ENCODE measurements at places on chromosomes 12 and 14. TPM values are rescaled to one million over a fixed set of nuclear protein-coding genes. Genes with fewer than 3 reads are reported as not detected.

GRCh38 chr12:107372229-107372658 is 278.9 kb upstream of the CRY1 start:
- DNase-seq, result no peak

- no peak for DNase-seq
Observed at GRCh38 chr12:93363841-93364297, 13.9 kb upstream of the NUDT4 start.

DNA sequence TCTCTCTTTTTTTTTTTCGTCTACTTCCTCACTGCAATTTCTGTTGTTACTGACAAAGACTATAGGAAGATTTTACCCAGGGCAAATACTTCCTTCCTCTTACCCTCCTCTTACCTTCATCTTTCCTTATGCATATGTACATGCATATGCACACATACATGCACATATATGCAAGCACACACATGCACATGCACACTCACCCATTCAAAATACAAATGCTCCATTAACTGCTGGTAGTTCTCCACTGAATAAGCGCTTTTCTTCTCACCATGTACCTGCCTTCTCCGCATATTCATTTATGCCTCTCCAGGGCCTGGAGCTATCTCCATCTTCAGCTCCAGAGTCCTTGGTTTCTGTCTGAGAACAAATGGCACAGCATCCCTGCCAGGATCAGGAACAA is 632 bp downstream of the C12orf54 start:
- no peak for DNase-seq

GRCh38 chr14:93921001-93921806 is 5.9 kb upstream of the FAM181A start:
- no peak for DNase-seq

- DNase-seq, result no peak
Observed at GRCh38 chr12:129901254-129901653, 2.6 kb downstream of the TMEM132D start.

DNA sequence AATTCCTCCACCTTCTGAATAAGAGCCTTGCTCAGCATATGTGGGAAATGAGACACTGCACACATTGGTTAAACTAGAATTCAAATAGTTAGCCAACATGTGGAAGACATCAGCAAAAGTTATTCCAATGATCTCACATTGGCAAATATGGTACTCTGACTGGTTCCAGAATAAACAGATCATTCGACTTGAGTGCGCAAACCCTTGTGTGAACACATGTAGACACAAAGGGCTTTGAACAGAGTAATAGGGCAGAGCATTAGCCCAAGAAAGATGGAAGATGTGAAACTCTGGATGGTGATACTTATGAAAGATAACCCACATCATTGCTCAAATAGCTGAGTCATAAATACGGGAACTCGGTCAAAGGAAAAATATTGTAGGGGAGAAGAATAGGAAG is 1133.4 kb upstream of the SEL1L start:
- DNase-seq, result no peak

Gene ZNF140
- 39.5 TPM for polyA plus RNA-seq

GRCh38 chr12:72271451-72272090 is 599 bp upstream of the TRHDE start:
- DNase-seq, result peak; percentile 48

GRCh38 chr12:29314416-29314815 is 66.6 kb downstream of the ERGIC2 start:
- no peak for DNase-seq

Gene SLC16A7
- polyA plus RNA-seq, result 2.7 TPM

DNA sequence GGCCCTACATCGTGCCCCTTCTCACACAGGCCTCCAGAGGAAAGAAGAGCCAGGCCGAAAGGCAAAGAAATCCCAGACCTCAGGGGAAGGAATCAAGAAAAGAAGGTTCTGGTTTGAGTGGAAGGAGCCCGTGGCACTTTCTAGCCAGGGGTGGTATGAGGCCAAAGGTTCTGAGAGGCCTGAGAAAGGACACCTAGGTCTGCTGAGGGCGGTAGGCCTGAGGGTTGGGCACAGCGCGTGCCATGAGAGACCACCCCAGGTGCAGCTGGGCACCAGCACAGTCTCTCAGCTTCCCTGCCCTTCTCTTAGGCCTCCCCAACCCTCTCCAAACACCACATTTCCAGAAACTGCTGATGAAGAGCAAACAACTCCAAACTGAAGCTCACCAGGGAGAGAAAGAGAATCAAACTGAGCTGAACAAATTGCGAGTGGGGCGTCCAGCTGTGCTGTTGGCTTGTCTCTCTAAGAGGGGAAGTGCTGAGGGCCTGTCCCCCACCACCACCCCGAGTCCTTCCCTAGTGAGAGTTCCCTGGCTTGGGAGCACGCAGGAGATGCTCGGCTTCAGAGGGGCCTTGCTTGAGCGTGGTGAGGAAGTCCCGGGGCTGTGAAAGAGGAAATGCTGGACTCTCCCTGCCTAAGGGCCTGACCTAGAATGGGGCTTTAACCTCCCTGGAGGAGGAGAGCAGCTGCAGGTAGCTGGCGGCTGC is 184.8 kb downstream of the ZFP36L1 start:
- DNase-seq, result no peak

- no peak for DNase-seq
Observed at GRCh38 chr14:66884149-66884548, 305.1 kb upstream of the GARIN2 start.

DNA sequence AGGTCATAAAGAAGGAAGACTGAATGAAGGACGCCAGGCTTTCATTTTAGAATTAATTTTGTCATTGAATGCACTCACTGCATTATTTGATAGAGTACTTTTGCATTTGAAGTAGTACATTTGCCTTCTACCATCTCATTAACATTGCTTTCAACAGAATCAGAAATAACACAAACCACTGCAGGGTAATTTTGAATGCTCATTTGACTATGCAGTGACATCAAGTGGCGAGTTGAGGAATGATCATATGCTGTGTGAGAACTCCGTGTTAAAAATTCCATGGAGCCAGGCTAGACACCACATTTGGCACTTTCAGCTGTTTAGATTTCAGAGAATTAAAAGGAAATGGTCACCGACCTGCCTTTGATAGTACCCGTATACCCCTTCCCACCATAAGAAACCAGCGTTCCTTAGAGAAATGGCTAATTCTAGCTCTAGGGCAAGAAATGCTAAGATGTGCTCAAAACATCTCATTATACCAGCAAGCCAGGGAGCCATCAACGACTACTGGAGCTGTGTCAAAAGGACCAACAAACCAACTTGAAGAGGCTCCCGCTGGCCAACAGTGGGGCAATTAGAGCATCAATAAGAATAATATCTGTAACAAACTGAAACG is 16.5 kb downstream of the HEBP1 start:
- no peak for DNase-seq

Gene ZNF84
- 93.7 TPM for polyA plus RNA-seq

DNA sequence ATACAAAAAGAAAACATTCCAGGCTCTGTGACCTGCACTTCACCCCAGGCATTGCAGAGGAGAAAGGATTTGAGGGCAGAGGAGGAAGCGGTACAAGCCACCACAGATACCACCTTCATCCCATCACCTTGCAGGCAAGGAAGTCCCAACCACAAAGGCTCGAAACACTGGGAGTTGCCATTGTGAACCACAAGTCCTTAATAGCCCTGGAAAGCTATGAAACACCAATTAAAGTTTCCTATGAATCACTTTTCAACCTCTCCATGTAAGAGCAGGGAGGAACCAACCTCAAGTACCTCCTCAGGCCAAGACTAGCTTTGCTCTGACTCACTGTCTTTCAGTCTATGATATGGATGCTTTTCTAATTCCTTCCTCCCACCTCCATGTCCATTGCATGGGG is 27.0 kb downstream of the MAP3K9 start:
- no peak for DNase-seq

Gene CCDC38
- 0.96 TPM for polyA plus RNA-seq

DNA sequence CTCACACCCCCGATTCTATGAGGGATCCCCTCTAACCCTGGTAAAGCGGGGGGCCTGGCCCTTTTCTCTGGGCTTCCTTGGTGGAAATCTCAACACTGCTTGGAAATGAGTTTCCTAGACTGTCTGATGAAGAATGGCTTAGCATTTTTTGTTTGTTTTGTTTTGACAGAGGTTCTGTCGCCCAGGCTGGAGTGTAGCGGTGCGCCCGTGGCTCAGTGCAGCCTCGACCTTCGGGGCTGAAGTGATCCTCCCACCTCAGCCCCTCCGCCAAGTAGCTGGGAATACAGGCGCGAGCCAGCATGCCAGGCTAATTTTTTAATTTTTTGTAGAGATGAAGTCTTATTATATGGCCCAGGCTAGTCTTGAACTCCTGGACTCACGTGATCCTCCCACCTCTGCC is 30.3 kb downstream of the TC2N start:
- DNase-seq, result no peak

Gene CCDC198
- polyA plus RNA-seq, result 78.3 TPM

DNA sequence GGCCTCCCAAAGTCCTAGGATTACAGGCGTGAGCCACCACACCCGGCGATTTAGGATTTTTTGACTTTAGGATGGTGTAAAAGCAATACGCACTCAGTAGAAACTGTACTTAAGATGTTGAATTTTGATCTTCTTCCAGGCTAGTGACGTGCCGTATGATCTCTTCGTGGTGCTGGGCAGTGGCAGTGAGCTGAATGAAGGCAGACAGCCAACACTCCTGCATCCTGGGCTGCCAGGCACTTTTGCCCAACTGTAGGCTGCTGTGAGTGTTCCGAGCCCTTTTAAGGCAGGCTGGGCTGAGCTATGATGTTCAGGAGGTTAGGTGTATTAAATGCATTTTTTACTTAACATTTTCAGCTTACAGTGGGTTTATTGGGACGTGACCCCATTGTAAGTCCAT is 21.3 kb downstream of the IL31 start:
- DNase-seq, result no peak

GRCh38 chr14:103284574-103285467 is 49.2 kb upstream of the EIF5 start:
- DNase-seq, result no peak

DNA sequence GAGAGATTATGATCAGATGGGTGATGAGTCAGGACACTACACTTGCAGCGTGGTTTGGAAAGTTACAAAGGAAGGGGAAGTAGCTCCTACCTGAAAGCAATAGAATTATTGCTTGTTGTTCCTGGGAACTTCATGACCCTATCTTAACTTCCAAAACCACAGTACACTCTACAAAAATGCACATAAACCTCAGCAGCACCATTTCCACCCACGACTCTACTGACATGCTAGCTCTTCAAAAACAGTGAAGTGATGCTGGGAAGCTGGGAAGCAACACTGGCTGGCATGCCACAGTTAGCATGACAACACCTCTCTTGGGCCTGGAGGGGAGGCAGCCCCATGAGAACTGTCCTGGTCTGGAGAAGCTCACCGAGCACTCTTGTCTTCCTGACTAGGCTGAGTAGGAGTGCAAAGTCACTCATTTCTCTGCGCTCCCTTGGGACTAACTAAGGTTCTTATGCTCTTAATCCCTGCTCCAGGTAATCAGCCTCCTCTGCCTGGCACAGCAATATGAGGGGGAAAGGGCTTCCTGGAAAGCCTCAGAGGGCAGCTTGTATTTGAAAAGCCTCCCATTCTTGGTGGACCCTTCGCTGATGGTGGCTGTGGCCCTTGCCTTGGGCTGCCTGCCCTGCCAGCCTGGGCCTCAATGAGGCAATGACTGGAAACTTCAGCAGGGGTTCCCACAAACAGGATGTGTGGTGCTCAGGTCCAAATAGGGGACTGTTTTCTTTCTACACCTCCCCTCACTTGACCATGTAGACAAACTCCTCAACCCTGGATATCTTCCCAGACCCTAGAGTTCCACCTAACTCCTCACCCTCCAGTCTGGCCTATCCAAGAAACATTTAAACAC is 1.2 kb downstream of the KRT3 start:
- no peak for DNase-seq

DNA sequence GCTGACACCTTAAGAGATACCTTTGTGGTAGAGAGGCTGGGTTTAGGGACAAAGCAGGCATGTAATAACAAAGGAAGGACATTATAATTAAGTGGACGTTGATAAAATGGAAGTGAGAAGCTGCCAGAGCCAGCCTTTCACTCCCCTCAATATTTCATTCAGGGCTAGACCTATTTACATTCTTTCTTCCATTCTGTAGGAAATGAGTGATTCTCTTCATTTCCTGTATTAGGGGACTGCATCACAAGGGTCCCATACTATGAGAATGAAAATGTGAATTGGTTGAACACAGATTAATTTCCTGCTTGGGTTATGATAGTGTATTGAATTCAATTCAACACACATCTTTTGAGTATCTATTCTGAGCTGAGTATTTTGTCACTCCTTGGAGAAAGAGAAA is 143.0 kb downstream of the OTOGL start:
- DNase-seq, result no peak

- DNase-seq, result no peak
Observed at GRCh38 chr12:75754698-75755097, 243.3 kb upstream of the KRR1 start.

DNA sequence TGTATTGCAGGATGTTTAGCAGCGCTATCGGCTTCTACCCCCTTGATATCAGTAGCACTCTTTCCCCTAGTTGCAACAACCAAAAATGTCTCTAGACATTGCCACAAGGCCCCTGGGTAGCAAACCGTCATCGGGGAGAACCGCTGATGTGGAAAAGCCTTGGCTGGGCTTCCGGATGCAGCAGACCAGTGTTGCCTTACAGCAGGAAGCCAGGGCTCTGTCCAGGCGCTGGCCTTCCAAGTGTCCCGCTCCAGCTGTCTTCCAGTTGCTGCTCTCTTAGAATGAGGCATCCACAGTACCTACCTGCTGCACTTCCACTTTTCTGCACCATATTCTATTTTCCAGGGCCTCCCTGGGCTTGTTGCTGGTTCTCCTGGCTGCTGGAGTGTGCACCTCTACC is 22.6 kb upstream of the SLC10A1 start:
- DNase-seq, result no peak

DNA sequence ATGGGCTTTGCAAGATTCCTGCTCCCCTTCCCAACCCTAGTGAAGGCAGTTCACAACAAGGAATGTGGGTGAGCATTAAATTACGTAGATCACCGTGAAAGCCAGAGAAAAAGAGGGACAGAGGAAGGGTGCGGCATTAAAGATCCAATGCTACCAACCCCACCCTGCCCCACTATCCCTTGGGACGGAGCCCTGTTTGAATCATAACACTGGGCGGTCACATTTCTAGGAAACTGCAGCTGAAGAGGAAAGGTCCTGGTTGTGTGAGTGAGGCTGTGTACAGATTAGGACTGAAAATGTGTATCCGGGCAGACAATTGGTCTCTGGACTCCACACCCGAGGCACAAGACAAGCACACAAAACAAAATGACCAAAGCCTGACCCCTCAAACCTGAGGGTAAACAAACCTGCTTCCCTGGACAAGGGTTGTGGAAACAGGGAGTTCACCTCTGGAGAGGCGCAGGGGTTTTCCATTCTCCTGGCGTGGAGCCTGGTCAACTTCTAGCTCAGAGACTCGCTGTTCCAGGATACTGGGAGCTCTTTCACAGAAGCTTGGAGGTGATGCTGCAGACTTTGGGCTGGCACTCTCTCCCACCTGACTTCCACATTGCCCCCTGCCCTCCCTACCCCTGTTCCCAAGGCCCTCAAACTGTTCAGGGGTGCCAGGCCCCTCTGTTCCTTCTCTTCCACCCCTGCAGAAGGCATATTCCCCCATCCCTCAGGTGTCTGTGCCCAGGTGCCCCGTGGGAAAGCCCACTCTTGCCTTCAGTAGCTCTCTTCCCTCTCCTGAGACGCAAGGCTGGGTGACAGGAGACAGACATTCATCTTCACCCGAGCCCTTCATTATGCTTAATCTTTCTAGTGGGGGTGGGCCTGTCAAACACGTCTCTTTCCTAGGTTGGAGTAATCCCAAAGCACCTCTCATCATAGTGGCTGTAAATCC is 16.5 kb downstream of the NINJ2 start:
- DNase-seq, result no peak

GRCh38 chr12:54463484-54463883 is 9.9 kb downstream of the GTSF1 start:
- DNase-seq, result no peak
